Activated CD8-positive, alpha-beta memory T cell treated with anti-CD3 and anti-CD28 coated beads for 1 hour (primary cell): ENCODE measurements at places on chromosomes 1 and 21.

GRCh38 chr1:65564493-65564892, 144.0 kb downstream of the LEPR start:
- DNase-seq = no peak

DNA sequence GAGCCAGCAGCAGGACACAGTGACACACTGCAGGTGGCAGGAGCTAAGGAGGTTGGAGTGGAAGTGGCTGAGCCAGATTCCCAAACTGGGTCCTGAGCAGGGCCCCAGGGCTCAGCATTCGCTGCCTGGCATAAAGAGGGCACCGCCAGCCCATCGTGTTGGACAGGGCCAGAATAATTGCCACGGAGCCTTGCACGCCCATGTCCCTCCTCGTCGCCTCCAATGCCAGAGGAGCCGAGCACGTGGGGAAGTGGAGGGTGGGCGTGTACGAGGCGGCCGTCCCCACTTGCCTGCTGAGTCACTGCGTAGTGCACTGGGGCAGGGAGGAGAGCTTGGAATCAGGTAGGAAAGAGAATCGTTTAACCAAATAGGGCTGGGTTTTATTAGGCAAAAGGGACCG, 26.1 kb upstream of the LRRC47 start:
- DNase-seq = no peak

DNA sequence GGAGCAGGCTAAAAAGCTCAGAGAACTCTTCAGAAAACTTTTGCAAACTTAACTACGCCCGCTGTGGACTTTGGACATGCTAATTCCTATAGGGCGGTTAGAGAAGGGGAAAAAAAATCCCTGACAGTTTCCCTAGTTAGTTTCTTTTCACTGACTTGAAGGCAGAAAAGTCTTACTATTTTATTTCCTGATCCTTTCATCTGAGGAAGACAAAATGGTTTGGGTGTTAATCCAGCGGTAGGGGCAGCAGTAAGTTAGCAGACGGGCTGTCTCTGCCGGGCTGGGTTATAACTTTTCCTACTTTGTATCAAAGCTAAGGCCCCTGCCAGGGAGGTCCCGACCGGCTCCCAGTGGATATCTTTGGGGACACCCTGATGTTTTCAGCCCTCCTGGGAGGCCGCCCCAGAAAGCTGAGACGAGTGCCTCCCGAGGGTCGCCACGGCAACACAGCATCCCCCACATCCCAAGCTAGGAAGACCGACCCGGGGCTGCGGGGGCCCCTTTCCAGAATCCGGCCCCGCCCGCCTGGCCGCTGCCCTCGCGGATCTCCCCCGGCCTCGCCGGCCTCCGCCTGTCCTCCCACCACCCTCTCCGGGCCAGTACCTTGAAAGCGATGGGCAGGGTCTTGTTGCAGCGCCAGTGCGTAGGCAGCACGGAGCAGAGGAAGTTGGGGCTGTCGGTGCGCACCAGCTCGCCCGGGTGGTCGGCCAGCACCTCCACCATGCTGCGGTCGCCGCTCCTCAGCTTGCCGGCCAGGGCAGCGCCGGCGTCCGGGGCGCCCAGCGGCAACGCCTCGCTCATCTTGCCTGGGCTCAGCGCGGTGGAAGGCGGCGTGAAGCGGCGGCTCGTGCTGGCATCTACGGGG, 162.6 kb downstream of the RUNX1 start:
- no peak for DNase-seq

DNA sequence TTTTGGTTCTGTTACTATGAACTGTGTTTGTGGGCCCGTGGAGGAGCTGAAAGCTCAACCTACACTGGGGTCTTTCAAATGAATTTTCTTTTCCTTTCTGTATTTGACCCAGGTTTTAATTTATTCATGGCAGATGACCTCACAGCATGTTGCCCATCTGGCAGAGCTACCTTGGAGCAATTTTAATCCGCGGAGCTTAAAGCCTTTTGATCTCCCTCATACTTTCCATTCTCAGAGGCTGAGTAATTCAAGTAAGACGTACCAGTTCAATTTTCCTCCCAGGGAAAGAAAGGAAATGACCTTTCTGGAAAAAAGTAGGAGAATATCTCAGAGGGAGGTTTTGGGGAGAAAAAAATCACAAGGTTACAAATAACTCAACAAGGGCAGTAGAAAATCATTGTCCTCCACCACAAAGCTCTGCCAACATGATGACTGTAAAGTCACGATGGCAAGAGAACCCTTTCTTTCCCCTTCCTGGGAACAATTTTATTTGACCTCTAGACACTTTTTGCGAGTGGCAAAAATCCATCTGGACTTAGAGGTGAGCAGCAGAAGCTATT, 21.6 kb upstream of the PCP4 start:
- no peak for DNase-seq
